HepG2 (cell line): ENCODE measurements at places on chromosomes 1 and 21. TPM values are rescaled to one million over a fixed set of nuclear protein-coding genes. Genes with fewer than 3 reads are reported as not detected.

Gene MAP3K21
- polyA plus RNA-seq: not detected in 2 replicates

Gene CHAF1B
- 3.8 and 5.1 TPM in 2 replicates for polyA plus RNA-seq

Gene KRTAP12-4
- polyA plus RNA-seq: not detected in 2 replicates

Gene ZNF683
- polyA plus RNA-seq: not detected in 2 replicates

Gene CNIH3
- 0.36 and 0.99 TPM in 2 replicates for polyA plus RNA-seq

Gene SIM2
- 0.12 and 0.36 TPM in 2 replicates for polyA plus RNA-seq

Gene RHBDL2
- polyA plus RNA-seq: 1.6 and 3.3 TPM in 2 replicates
